ENCODE measurements at places on chromosomes 13 and 19. TPM values are rescaled to one million over a fixed set of nuclear protein-coding genes. Genes with fewer than 3 reads are reported as not detected.

CLASRP gene
- total RNA-seq = 77.0 TPM

KLK12 gene
- total RNA-seq = not detected

GIPC3 gene
- 7.1 TPM for total RNA-seq

GRCh38 chr13:33204130-33204927 lies 81.2 kb downstream of the STARD13 start:
- DNase-seq = peak; percentile 89

DNA sequence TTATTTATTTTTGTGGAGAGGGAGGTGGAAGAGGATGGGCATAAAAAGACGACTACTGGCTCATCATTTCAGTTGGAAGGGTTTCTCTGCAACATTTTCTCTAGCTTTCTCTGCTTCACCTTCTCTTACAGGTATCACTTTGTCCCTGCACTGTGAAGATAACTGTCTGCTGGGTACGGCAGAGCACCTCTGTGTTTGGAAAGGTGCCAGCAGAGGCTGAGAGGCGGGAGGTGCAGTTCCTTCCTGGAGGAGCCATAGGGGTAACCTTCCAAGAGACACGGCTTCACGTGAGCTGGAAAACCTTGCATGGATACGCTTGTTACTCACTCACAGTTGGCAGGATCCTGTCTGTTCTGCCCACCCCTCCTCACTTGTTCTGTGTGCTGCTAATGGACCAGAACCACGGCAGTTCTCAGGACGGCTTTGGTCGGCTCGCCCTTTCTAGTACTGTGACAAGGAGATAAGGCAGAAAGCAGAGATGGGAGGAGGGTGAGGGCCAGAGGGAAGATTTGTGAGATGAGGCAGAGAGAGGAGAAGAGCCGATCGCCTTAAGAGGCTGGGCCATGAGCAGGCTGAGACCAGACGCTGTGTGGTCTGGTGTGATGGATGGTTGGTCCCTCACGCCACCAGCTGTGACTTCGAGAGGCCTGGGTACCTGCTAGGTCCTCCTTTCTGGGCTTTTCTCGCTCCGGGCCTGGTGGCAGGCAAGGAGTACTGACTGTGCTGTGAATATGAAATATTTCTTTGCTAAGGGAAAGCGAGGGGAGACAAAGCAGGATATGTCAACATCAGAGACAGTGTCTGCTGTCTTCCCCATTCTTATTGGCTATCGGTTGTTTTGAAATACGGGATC lies 66.8 kb downstream of the MRPL57 start:
- no peak for DNase-seq

DNA sequence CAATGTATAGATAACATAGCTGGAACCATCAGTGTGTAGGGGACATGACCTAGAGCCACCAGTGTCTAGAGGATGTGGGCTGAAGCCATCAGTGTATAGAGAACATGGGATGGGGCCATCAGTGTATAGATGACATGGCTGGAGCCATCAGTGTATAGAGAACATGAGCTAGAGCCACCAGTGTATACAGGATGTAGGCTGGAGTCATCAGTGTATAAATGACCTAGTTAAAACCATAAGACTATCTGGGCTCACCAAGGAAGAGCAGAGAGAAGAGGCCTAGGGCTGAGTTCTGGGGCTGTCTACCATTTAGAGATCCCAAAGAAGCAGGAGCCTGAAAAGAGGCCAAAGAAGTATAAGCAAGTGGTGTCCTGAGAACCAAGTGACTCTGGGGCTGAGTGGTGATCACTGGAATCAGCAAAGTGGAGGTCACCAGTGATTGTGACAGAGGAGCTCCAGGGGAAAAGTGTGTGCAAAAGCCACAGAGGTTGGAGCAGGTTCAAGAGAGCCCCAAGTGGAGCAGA lies 41.0 kb downstream of the RFX2 start:
- no peak for DNase-seq

DNA sequence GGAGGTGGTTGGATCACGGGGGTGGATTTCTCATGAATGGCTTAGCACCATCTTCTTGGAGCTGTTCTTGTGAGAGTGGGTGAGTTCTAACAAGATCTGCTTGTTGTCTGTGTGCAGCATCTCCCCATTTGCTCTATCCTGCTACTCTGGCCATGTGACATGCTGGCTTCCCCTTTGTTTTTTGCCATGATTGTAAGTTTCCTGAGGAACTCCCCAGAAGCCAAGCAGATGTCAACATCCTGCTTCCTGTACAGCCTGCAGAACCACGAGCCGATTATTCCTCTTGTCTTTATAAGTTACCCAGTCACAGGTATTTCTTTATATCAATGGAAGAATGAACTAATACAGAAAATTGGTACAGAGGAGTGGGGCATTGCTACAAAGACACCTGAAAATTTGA lies 2.3 kb upstream of the SIGLEC12 start:
- DNase-seq = no peak

- no peak for DNase-seq
These were observed 166.1 kb downstream of the DCT start for GRCh38 chr13:94313321-94313910.

Measured in endothelial cell of umbilical vein (primary cell).